ENCODE measurements at places on chromosomes 5 and 9.
A peak's percentile ranks its signal among the peaks of the same experiment; 100 is the strongest.

GRCh38 chr5:6814816-6815215 is 101.6 kb downstream of the TENT4A start:
- DNase-seq: no peak

DNA sequence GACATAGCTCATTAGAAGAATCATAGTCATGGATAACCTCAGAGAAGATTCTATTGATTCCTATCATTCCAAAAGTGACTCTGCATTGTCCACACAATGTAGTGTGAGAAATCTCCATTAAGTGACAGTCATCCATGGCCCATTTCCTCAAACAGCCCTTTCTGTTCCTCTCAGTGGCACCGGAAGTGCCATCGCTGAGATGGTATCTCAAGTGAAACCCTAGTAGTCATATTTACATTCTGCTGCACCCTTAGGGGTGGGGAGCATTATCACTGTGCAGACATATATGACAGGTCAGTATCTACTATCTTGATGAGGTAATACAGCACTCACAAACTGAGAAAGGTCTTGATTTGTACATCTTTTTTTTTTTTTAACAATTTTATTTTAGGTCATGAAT is 55.4 kb upstream of the MIER3 start:
- no peak for DNase-seq

DNA sequence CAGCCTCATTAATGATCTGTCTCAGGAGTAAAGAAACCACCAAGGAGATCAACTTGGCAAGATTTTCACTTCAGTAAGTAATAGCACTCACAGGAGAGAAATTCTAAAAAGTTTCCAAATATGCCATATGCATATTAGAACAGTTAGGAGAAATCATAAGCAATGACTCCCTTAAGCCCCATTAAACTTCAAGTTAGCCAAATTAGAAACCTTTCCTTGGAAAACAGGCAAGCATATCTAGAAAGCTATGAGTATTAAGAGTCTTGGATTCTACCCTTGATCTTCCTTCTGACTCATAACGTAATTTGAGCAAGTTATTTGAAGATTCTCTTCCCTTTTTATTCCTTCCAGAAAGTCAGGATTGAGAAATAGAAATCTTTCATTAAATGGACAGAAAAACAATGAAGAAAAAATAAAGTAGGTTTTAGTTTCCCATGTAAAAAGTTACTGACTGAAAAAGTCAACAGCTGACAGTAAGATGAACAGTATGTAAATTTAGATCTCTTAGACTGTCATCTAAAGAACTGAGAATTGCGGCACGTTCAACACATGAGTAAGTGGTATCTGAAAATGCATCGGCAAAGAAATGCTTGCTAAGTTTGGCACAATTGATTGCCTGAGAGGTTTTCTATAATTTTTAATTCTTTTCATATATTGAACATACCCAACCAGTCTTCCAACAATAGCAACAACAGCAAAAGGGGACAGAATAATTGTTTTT is 565.7 kb upstream of the FTMT start:
- DNase-seq: no peak

GRCh38 chr5:126143622-126144021 is 279.6 kb upstream of the GRAMD2B start:
- DNase-seq: no peak

- peak; percentile 56 for DNase-seq
Observed at GRCh38 chr5:132070460-132071337, 2.9 kb upstream of the CSF2 start.

GRCh38 chr9:80285326-80285725 is 713.6 kb downstream of the TLE4 start:
- no peak for DNase-seq

DNA sequence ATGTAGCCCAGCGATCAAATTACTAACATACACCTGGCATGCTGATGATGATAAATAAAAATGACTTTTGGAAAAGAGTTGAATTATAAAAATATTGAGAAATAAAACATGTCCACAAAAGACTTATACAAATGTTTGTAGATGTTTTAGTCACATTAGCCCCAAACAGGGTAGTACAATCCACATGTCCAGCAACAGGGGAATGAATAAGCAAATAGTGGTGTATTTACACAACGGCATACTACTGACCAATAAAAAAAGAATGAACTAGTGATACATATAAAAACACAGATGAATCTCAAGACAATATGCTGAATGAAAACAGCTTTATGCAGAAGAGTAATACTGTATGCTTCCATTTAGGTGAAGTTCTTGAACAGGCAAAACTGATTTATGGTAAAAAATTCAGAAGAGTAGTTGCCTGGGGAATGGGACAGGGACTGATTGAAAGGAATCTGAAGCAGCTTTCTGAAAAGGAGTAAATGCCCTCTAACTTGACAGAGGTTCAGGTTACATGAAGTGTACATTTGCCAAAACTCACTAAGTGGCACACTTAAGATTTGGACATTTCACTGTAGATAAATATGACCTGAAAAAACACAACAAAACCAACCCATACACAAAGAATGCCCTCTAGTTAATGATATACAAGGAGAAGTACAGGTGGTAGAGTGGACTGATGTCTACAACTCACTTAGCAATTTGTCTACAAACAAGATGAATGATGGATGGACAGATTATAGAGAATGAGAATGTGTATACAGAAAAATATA is 35.4 kb downstream of the ACTL7A start:
- no peak for DNase-seq

DNA sequence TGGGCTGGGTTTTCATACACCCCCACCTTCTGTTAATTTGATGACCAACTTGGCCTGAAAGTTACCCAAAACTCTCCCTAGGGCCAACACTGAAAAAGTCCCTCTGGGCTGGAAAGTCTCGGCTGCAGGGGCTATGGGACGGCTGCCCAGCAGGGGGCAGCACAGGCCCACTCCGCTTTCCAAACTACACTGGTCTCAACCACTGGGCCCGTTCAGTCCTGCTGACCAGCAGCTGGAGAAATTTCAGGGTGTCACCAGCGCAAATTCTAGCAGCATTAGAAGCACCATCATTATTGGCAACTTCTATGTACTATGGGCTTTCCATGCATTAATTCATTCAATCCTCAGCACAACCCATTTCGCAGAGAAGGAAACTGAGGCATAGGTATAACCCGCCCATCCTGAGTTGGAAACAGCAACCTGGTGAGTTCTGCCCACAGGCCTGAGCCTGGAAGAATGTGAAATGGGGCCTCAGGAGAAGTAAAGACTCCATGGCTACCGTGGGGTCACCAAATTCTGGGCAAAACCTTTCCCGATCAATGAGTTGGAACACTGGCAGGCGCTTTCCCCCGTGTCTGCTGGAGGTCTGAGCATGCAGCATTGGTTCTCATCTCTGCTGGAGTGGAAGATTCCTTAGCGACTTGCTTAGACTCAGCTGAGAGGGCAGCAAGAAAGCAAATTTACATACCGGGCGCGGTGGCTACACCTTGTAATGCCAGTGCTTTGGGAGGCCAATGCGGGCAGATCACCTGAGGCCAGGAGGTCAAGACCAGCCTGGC is 9.7 kb downstream of the ORM2 start:
- peak; percentile 61 for DNase-seq

- no peak for DNase-seq
Observed at GRCh38 chr9:4375424-4376200, 75.7 kb upstream of the GLIS3 start.
